ENCODE measurements at places on chromosomes 6 and 20.

DNA sequence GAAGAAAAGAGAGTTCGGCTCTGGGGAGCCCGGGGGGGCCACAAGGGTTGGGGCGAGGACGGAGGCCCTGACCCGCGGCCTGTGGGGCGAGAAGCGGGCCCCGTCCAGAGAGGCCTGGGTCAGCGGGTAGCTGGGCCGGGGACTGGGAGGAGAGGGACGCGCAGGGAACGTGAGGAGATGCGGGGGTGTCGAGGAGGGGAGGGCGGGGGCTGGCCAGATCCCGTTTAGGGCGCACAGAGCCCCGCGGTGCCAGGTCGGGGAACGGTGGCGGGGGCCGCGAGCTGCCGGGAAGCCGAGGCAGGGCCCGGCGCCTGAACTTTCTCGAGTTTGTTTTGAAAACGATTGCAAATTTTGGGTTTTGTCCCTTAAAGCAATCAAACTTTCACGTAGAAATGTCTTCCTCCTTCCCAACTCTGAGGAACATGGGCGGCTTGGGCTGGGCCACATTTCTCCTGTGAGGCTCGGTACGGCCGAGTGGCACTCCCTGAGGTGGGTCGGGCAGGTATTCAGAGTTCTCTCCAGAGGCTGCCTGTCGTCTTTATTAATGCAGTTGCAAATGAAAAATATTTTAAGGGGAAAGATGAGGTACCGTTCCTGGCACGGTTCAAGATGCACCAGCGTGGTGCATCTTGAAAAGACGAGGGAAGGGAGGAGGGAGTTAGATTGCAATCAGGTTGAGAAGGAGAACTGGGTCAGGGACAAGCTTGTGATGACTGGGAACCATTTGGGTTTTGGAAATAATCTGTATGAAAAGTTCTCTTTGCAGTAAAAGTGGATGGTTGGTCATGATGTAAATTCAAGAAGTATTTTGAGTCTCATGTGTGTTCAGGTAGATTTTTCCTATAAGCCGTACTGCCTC, 972 bp downstream of the RNF8 start:
- DNase-seq = no peak

DNA sequence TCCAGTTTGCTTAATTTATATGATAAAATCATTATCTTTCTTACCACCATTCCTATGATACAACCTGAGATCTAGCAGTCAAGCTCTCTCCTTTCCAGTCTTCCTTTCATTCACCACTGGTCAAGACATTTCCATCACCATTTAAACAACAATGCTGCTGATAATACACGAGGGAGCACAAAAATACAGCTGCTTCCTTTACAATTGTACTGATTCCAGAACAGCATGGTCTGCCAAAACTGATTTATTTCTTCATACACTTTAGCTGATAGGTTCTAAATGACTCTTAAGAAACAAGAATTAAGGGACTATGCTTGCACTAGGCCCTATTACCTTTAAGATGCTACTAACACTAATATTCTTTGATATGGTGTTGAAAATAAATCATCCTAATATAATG, 65.0 kb downstream of the EPM2A start:
- DNase-seq = no peak

DNA sequence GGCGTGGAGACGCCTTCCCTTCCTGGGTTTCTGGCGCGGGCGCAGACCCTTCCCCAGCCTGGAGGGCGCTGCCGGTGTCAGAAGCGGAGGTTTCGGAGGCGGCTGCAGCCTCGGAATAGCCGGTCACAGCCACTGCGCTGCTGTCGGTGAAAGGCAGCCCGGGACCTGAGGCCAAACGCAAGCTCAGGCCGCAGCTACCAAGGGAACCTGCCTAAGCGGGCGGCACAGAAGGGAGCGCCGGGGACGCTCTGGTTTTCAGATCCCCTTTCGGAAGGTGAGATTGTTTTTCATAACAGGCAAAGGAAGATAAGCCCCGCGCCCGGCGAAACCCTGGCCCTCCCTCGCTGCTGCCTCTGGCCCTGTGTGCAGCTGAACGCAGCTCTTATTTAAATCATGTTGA, 116.5 kb downstream of the FAM120B start:
- DNase-seq = no peak

DNA sequence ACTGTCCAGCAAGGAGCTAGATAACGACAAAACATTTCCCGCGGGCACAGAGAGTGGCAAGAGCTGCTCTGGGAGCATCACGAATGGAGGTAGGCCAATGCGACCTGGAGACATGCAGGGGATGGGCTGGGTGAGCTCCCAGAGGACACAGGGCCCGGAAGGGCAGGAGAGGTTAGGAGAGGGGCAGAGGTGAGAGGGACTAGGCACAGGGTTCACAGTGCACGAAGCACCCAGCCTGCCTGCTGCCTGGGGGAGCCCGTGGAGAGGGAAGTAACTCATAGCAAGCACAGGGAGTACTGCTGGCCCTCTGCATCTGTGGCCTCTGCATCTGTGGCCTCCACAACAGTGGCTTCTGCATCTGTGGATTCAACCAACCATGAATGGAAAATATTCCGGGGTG, 126.5 kb downstream of the HUS1B start:
- no peak for DNase-seq

GRCh38 chr20:32889281-32889680, 30.6 kb downstream of the EFCAB8 start:
- no peak for DNase-seq

DNA sequence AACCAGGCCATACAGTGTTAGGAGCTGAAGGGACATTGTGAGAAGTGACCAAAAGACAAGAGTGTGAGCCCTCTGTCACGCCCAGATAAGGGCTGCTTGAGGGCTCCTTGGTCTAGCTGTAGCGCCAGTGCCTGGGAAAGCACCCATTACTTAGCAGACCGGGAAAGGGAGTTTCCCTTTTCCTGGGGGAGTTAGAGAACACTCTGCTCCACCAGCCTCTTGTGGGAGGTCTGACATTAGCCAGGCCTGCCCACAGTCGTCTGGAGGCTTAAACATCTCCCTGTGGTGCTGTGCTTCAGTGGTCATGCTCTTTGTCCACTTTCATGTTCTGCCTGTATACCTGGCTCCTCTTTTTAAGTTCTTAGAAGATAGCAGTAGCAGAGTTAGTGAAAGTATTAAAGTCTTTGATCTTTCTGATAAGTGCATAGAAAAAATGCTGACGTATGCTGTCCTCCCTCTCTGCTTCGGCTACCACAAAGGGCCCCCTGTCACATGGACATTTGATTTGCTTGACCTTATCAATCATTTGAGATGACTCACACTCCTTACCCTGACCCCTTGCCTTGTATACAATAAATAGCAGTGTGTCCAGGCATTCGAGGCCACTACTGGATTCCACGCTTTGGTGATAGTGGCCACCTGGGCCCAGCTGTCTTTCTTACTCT, 201.5 kb upstream of the ECI2 start:
- no peak for DNase-seq

DNA sequence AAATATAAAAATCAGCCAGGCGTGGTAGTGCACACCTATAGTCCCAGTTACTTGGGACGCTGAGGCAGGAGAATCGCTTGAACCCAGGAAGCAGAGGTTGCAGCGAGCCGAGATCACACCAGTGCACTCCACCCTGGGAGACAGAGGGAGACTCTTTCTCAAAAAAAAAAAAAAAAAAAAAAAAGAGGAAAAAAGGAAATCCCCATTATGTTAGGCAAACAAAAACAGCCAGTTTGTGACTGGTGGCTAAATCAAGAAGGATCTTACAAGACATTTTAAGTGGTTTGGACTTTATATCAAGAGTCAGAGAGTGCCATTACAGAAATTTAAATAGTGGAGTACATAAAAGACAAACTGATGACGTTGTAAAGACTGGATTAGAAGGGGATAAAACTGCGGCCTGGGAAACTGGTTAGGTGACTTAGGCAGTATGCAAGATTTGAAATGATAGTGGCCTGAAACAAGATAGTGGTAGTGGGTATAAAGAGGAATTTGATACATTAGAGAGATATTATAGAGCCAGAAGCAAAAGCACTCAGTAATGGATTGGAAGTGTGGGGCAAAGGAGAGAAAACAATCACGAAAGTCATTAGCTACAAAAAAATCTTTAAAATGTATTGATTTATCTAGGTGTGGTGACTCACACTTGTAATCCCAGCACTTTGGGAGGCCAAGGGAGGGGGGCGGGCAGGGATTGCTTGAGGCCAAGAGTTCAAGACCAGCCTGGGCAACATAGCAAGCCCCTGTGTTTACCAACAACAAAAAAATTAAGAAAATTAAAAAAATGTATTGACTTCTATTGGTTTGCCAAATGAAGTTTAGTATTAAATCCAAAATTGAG, 1.7 kb upstream of the MYO6 start:
- no peak for DNase-seq

GRCh38 chr20:33636776-33637175, 25.4 kb upstream of the C20orf144 start:
- DNase-seq = no peak

DNA sequence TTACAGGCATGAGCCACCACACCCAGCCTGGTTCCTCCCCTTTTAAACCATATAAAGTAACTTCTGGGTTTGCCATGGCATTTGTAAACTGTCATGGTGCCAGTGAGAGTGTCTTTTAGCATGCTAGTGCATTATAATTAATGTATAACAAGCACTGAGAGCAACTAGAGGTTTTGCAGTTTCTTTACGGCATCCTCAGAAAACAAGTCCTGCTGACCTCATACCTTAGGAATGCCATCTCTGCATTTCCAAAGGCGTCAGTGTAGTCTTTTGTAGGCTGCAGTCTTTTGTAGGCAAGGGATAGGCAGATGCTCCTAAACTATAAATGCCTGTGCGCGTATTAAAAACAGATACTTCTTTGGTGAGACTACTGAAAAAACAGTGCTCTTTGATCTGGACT, 75.0 kb upstream of the EZR start:
- no peak for DNase-seq

- DNase-seq = no peak
These were observed 19.6 kb upstream of the SYNCRIP start for GRCh38 chr6:85662251-85662650.

DNA sequence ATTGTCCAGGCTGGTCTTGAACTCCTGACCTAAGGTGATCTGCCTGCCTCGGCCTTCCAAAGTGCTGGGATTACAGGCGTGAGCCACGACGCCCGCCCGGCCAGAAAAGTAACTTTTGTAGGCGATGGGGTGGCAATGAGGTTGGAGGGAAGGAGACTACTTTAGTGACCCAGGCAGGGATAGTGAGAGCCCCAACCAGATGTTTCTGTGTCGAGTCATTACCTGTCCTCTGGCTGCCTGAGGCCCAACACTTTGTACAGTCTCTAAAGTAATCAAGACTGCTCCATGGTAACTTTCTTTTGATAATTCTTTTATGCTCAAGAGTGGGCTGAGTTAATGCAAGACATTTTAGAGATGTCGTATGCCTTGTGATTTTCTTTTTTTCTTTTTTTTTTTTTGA, 6.8 kb downstream of the SASH1 start:
- DNase-seq = no peak

- DNase-seq = no peak
These were observed 55.1 kb upstream of the FBXL4 start for GRCh38 chr6:99002831-99003230.

All from stimulated activated CD8-positive, alpha-beta memory T cell treated with anti-CD3 and anti-CD28 coated beads, Interleukin-15, amount 100 ng/mL, for 48 hours (primary cell).